Stimulated activated CD8-positive, alpha-beta memory T cell treated with anti-CD3 and anti-CD28 coated beads, Interleukin-7, amount 100 ng/mL, for 1 hour (primary cell): ENCODE measurements at places on chromosomes 5 and 9.

GRCh38 chr5:8751971-8752370 is 793.9 kb downstream of the SEMA5A start:
- DNase-seq, result no peak

- DNase-seq, result peak; percentile 38
Observed at GRCh38 chr5:172958331-172959046, 735 bp upstream of the RPL26L1 start.

- no peak for DNase-seq
Observed at GRCh38 chr9:2291980-2292704, 277.0 kb downstream of the SMARCA2 start.

GRCh38 chr9:95980262-95981125 is 105.0 kb downstream of the ERCC6L2 start:
- DNase-seq, result no peak

- no peak for DNase-seq
Observed at GRCh38 chr5:1330847-1331831, 13.8 kb downstream of the CLPTM1L start.

GRCh38 chr5:151101151-151101550 is 20.3 kb upstream of the TNIP1 start:
- DNase-seq, result no peak

DNA sequence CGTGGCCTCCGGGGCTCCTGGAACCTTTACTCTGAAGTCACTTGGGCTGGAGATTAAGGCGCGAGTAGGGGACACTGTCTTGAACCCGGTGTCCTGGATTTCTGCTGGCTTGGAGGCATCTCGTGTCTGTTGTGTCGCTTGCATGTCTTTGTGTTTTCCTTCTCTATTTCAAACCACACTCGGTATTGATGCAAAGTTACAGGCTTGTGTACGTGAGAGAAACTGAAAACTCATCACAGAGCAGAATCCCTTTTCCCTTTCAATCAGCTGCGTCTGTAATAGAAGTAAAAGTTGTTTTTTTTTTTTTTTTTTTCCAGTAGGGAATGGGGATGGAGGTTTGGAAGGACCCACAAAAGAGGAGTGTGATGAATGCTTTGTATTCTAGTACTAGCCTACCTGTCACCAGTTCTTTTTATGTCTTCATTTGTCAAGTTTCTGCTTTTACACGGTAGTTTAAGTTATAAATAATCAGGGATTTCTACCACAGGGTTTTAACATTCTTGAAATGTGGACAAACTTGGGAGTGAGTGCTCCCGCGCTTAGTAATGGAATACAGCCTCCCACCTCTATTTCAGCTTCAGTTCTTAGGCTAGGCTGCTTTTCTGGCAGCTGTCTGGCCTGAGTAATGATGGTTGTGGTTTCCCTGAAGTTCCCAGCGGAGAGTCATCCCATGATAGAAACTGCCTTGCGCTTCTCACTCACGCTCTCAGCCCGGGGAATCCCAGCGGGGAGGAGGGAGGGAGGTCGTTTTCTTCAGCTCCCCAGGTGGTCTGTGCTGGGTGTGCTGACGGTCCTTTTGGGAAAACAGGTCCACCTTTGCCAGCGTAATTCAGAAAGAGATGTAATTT is 763 bp downstream of the TJP2 start:
- DNase-seq, result no peak

- DNase-seq, result no peak
Observed at GRCh38 chr5:15806613-15807012, 306.6 kb downstream of the FBXL7 start.

DNA sequence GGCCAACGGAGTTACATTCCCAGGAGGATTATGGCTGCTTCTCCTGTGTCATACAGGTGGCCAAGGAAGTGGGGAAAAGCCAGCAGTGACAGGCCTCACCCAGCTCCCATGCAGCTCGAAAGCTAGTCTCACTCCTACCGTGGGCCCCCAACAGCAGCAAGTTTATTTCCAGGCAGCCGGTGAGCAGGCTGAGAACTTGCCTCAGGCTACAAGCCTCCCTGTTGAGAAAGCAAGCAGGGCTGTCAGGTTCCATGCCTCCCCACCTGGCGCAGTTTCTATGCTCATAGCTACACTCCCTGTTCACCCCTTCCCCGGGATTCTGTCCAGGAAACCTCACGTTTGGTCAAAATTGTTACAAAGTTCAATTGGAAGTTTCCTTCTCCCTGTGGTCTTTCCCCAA is 27.5 kb upstream of the DNAH5 start:
- no peak for DNase-seq

DNA sequence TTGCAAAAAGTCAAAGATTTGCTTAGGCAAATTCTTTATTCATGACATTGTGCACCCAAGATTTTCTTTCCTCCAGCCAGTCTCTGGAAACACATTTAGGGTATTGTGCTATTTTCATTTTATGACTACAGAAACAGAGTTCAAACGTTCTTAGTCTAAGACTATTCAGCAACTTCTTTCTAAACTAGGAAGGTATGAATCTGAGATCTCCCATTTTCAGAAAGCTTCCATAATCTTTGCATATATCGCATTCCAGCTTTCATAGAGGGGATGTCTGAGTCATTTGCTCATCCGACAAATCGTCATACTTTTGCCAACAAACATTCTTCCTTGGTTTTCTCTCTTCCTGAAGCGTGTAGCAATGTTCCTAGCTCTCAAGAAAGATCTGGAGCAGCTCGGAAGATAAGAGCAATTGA is 1.6 kb upstream of the PAPPA start:
- no peak for DNase-seq

GRCh38 chr5:176810081-176810597 is at the start of gene UNC5A:
Gene UNC5A, plus strand, starts transcription at chr5:176810559. Its CDS starts 192 bp downstream, at chr5:176810751.
- DNase-seq, result no peak

DNA sequence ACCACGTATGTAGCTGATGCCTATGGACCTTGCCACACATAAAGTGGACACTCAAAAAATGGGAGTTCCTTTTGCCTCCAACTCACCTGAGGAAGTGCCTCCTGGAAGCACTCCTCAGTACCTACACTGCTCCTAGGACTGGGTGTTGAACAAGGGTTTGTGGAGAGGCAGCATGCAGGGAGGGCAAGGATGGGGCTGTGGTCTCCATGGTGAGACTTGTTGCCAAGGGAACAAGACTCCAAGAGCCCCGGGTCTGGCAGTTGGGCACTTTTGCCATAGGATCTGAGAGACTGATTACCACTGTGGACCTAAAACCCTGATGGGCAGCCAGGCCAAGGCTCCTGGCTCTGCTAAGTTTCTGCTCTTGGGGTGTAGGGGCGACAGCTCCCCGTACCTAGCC is 6.9 kb upstream of the NR5A1 start:
- DNase-seq, result no peak

GRCh38 chr5:2125171-2125900 is 242.6 kb upstream of the IRX4 start:
- no peak for DNase-seq

- DNase-seq, result no peak
Observed at GRCh38 chr5:137531266-137531665, 32.1 kb upstream of the SPOCK1 start.

GRCh38 chr5:75214928-75215327 is 21.8 kb downstream of the ANKRD31 start:
- DNase-seq, result no peak

DNA sequence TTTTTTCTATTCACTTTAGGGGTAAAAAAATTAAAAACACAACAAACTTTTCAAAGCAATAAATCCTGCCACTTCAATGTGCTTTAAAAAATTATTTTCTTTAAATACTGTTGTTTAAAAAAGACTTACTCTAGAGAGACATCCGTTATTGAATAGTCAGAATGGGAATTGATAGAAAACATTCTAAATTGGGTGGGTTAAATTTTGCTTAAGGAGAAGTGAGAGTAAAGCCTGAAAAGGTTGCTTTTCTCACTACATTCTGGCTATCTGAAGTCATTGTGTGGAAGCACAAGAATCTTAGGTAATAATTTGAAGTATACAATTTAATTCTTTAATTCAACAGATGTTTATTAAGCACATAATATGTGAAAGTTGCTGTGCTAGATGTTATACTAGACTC is 509.3 kb downstream of the NR2F1-AS1 start:
- DNase-seq, result no peak

DNA sequence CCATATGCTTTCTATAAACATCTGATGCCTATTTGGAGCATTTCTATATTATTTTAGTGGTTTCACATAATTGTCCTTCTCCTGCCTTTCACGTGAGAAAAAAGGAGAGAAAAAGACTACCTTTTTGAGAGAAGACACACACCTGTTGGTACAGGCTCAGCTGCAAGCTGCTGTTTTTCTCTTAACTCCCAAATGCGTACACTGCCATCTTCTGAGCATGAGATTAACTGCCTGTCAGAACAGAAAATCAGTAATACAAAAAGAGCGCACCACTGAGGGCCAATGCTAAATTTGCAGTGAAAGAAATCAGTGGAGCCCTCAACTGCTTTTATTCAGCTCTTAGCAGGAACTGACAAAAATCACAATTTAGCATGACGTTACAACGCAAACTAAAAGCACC is 54.9 kb downstream of the WDR41 start:
- DNase-seq, result no peak

DNA sequence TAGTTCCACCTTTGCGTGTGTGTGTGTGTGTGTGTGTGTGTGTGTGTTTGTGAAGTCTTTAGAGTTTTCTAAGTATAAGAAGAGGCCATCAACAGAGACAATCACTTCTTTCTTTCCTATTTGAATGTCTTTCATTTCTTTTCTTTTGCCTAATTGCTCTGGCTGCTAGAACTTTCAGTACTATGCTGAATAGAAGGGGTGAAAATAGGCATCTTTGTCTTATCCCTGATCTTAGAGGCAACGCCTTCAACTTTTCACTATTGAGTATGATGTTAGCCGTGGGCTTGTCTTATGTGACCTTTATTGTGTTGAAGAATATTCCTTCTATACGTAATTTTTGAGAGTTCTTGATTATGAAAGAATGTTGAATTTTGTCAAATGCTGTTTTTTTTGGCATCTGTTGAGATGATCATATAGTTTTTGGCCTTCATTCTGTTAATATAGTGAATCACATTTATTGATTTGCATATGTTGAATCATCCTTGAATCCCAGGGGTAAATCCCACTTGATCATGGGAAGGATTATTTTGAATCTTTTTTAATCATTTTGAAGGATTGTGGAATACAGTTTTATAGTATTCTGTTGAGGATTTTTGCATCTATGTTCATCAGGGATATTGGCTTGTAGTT is 134.8 kb upstream of the CD180 start:
- no peak for DNase-seq

DNA sequence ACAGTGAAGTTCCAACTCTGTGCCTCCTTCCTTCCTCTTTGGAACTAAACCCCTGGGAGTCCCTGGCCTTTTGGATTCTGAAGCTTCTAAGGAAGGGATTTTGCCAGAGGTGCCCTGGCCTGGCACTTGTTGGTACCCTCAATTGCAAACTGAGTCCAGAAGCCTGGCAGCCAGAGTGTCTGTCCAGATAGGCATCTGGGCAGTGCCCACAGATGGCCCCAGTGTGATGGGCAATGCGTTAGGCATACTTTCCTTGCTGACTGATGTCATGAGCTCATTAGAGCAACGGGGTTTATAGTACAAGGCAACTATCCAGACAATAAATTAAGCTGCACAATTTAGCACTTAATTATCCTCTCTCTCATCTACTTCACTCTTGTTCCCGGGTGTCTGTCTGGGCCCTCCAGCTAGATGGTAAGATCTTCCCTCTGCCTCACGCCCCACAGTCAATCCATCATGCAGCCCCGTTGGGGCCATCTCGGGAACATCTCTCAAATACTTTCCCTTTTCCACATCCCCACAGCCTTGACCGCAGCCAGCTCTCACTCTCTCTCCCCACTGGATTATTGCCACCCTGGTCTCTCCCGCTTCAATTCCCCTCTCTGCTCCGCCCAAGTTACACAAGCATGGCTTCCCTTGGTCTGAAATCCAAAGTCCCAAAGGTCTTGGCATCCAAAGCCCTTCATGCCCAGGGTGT is 157.5 kb upstream of the SMIM23 start:
- DNase-seq, result no peak

- no peak for DNase-seq
Observed at GRCh38 chr9:87883274-87883673, 597 bp downstream of the SPATA31E1 start.
